ENCODE measurements at places on chromosomes 7 and 10.
A peak's percentile ranks its signal among the peaks of the same experiment; 100 is the strongest.

GRCh38 chr7:16850614-16851466, 30.9 kb downstream of the AGR3 start:
- no peaks in the 10 kb centered on the region for H3K4me1 ChIP-seq
- no peaks in the 10 kb centered on the region for H3K36me3 ChIP-seq
- H3K4me3 ChIP-seq, result no peak overlapping the region
- DNase-seq, result no peak

- H3K27me3 ChIP-seq, result no peaks in the 10 kb centered on the region
- H3K36me3 ChIP-seq, result no peaks in the 10 kb centered on the region
- no peak for DNase-seq
- H3K27ac ChIP-seq, result peak overlapping the region; percentile 9
- H3K4me3 ChIP-seq, result no peak overlapping the region
These were observed 77.5 kb upstream of the HABP2 start for GRCh38 chr10:113475381-113475807.

- peaks cover 87% of the 10 kb centered on the region for H3K27me3 ChIP-seq
- DNase-seq, result no peak
- no peaks in the 10 kb centered on the region for H3K4me1 ChIP-seq
- no peak overlapping the region for H3K27ac ChIP-seq
- H3K36me3 ChIP-seq, result no peaks in the 10 kb centered on the region
These were observed 9.1 kb downstream of the EN2 start for GRCh38 chr7:155466814-155467733.

DNA sequence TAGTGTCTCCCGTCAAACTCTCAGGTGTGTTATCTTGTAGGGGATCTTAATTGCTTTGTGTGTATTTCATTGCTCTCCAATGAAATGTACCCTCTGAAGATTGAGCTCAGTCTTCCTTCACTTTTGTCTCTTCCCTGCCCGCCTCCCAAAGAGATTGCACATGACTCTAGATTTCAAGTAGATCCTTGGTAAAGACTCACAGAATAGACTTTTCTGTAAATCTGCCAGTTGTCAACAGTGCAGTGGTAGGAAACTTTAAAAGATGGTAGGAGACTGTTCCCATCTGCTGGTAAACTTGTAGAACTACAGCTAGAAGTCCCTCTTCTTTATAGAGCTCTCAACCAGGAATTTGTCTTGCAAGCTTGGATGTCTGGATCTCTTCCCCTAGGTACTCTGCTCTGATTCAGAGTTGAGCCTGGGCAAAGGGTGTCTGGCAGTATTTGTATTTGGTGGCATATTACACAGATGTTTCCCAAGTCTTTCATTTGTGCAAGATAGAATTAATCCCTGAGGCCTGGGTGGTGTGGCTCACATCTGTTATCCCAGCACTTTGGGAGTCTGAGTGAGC, 9.6 kb downstream of the CCL26 start:
- DNase-seq, result no peak
- no peaks in the 10 kb centered on the region for H3K36me3 ChIP-seq
- no peaks in the 10 kb centered on the region for H3K4me1 ChIP-seq
- no peak overlapping the region for H3K4me3 ChIP-seq
- no peak overlapping the region for H3K27ac ChIP-seq

- H3K4me1 ChIP-seq, result no peaks in the 10 kb centered on the region
- no peaks in the 10 kb centered on the region for H3K36me3 ChIP-seq
- H3K4me3 ChIP-seq, result no peak overlapping the region
- H3K27ac ChIP-seq, result no peak overlapping the region
These were observed 44.1 kb upstream of the LAMB1 start for GRCh38 chr7:108046952-108047506.
